Stimulated activated CD8-positive, alpha-beta memory T cell treated with anti-CD3 and anti-CD28 coated beads, Interleukin-7, amount 100 ng/mL, for 4 hours (primary cell): ENCODE measurements at places on chromosomes 16 and 17.

GRCh38 chr17:55495239-55495638 lies 16.0 kb downstream of the SMIM36 start:
- DNase-seq, result no peak

DNA sequence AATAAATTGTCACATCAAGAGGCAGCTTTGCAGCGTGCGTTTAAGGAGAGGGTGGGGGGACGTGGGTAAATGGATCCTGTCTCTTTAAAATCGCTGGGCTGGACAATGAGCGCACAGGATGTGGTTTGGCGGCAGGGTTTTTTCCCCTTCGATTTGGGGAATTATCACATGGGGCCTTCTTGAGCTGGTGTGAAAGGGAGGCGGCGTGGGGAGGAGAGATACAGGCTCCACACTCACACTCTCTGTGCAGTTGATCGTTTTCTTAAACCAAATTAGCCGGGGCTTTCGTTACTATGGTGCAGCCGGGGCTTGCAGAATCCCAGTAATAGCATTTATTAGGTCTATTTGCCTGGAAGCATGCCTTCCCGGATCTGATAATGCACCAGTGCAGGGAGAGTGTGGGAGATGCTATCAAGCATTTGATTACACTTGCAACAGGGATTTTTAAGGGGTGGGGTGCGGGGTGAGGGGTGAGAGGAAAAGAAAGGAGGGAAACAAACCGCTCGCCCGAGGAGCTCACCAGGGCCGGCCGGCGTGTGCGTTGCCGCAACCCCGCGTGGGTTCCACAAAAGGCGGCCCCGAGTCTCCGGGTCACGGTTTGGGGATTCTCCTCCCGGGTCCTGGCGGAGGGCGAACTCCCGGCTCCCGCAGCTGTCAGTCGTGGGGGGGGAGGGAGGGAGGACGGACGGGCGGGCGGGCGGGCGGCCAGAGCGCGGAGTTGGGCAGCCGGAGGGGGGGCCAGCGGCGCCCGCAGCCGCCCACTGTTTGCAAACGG lies 58.8 kb upstream of the GSE1 start:
- peak; percentile 73 for DNase-seq

- no peak for DNase-seq
Observed at GRCh38 chr17:57407287-57408070, 151.2 kb downstream of the MSI2 start.

DNA sequence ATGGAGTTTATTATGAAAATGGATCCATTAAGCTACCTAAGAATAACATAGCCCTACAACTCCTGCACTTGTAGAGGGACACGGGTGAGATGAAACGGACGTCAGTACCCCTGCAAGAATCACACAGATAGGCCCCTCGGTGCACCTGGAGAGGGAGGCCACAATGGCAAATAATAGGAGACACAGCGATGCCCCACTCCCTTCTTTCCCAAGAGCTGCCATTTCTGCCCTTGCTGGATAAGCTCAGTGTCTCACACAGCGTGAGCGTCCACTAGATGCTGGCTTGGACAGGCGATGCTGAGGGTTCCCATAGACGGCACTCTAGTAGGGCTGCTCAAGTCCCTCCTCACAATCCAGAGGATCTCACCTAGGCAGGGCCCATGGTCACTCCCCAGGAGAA lies 67.8 kb downstream of the ADCY9 start:
- no peak for DNase-seq

DNA sequence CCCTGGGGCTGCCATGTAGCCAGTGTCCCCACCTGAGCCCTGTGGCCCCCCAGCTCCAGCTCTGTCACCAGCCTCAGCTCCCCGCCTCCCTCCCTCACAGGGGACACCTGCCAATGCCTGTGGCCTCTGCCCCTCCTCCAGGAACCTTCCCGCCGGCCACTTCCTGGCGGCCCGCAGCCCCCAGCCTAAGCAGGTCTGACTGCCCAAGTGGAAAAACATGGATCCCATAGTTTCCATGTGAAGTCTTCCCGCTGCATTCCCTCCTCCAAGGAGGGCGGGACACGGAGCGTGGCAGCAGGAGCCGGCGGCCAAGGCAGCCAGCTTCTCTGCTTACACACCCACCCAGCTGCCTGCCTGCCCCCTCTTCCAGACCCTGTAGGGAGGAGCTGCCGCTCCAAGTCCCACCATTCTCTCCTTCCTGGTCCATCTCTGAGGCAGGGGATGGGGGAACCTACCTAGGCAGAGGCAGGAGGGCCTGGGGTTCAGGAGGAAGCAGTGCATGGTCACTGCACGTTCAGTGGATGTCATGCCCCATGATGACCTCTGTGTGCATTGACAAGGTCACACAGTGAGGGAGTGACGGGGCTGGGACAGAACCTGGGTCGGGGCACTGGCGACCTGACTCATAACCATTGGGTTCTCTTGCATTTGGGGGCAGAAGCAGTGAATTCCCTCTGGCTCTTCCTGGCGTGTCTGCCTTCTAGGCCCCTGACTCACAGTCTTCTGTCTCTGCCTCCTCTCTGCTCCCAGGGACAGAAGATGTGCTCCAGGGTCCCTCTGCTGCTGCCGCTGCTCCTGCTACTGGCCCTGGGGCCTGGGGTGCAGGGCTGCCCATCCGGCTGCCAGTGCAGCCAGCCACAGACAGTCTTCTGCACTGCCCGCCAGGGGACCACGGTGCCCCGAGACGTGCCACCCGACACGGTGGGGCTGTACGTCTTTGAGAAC lies 8.7 kb downstream of the VASN start:
- DNase-seq, result no peak

GRCh38 chr17:81394377-81394920 lies 808 bp upstream of the BAHCC1 start:
- no peak for DNase-seq

DNA sequence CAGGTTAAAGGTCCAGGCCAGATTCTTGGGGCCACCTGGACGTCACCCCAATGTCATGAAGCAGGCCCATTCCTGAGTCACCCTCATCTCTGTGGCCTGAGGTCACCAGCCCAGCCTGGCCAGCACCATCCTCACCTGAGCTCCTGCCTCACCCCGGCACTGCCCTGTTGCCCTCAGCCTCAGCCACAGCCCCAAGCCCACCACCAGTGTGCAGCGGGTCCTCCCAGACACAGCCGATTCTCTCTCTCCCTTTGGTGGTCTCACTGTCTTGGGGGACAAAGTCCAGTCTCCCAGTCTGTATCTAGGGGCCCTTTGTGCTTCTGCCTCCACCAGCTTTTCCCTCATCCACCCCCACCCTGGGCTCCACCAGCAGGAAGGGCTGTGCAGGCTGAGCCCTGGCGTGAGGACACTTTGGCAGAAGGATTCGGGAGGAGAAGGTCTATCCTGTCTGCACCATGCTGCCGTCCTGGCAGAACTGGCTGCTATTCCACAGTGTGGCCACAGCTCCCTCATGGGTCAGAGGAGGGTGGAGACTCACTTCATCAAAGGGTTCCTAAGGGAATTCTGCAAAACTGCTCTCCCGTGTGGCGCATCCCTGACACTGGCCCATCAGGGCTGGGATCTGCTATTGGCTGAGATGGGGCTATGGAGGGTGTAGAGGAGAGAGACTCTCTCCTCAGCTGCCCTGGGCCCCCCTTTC lies 64.3 kb downstream of the PRMT7 start:
- DNase-seq, result no peak

DNA sequence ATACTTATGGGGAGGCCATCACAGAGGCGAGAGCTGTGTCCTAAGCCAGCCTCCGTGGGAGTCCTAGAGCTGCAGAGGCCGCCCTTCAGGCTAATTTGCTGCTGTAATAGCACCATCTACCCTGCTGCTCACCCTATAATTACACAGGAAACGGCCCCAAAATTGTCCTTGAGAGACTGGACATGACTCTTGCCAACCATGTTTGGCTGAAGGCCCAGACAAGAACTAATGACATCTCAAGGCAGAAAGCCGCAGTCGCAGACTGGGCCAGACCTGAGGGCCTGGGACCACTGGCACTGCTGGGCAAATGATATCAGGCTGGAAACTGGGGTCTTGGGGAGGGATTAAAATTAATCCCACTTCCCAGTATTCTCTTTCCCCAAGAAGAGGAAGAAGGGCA lies 24.1 kb downstream of the PSMD7 start:
- no peak for DNase-seq

GRCh38 chr17:4978726-4979125 lies 8.7 kb downstream of the CAMTA2 start:
- DNase-seq, result no peak

- no peak for DNase-seq
Observed at GRCh38 chr16:22282254-22282892, 14.8 kb upstream of the POLR3E start.

DNA sequence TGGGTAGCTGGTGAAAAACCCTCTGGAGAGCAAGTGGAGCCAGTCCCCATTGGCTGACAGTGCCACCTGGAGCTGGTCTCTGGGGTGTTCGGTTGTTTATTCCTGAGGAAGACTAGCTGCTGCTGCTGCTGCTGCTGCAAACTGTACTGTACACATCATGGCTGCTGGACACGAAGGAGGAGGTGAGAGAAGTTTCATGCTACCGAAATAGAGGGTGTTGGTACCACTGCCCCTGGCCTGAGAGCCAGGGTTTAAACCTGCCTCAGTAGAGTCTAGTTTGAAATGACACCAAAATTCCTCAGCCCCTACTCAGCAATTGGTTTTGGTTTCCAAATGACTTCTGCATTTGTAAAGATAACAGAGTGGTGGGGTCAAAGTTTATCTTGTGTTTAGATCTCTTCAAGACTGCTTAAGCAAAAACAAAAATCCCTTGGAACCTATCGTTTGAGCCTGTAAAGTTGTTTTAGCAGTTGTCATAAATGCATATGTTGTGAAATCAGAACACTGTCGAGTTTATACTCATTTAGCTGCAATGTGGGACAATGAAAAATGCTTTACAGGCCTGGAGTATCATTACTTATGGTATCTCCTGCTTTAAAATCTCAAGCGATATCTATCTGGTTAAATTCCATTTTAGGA lies 40.8 kb downstream of the CYB5B start:
- DNase-seq, result no peak

DNA sequence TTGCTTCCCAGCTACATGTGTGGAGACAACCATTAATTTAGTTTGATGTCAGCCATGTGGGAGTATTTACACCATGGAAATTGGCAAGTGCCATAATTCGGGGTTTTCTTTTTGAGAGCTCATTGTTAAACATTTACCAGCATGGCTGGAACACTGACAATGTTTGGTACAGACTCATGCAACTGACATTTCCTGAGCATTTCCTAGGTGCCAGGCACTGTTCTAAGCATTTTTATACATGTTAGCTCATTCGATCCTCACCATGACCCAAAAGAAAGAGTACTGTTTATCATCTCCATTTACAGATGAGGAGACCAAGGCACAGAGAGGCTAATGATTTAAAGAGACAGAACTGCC lies 86.9 kb downstream of the FOXL1 start:
- no peak for DNase-seq

- DNase-seq, result no peak
Observed at GRCh38 chr17:4600563-4600962, 16.2 kb downstream of the SMTNL2 start.

DNA sequence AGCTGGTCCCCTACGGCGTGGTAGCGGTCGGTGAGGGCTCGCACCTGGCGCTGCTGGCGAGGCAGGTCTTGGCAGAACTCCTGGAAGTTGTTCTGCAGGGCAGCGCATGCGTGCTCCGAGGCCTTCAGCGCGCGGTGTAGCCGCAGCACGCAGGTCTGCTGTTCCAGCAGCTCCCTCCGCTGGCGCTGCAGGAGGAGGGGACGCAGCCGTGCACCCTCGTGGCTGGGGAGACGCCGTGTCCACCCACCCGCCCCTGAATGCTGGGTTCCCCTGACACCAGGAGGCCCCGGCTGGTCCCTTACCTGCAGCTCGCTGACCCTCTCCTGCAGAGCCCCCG lies 12.2 kb downstream of the EVPL start:
- no peak for DNase-seq

DNA sequence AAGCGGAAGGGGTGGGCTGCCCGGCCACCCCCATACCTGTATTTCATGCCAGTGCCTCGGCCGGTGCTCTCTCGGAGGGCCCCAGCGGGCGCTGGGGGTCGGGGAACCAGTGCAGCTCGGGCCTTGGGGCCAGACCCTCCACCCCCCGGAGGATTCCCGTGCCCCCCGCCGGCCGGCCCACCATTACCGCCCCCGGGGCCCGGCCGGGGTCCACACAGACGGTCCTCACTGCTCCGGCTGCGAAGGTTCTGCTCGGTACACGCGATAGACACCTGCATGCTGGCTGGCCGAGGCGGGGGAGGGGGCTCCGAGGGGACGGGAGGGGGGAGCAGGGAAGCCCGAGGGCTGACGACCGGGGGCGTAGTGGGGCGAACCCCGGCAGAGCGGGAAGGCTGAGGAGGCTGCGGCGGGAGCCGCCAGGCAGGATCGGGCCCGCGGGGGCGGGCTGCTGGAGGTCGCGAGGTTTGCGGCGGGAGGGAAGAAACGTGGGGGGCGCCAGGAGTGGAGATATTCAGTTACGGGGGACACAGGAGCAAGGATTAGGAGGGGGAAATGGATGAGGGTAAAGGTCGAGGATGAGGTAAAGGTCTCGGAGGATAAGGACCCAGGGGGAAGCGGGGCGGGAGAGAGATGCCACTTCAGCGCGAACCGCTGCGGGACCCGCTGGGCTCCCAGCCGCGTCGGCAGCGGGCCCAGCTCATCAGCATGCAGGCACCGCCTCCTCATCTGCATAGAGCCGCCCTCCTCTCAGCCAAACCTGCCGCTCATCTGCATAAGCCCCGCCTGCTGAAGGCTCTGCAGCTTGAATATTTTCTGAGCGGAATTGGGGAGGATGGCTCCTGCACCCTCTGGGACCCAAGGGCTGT lies at the start of gene KCNAB3:
Gene KCNAB3 (minus strand): TSS at position 699 of the 866 bp plus-strand sequence. CDS start 421 bp downstream, at position 278.
- no peak for DNase-seq
